Spinal cord (tissue), 10 donors: ENCODE measurements at places on chromosomes 7 and 10. TPM values are rescaled to one million over a fixed set of nuclear protein-coding genes. Genes with fewer than 3 reads are reported as not detected.

- H3K27me3 ChIP-seq = no peaks in the 10 kb centered on the region
- peaks cover 11% of the 10 kb centered on the region for H3K4me1 ChIP-seq
- no peak overlapping the region for H3K4me3 ChIP-seq
- no peak for DNase-seq
- no peak overlapping the region for H3K27ac ChIP-seq
- H3K36me3 ChIP-seq = no peaks in the 10 kb centered on the region
These were observed 44.2 kb upstream of the FRMD4A start for GRCh38 chr10:14374745-14375445.

DNA sequence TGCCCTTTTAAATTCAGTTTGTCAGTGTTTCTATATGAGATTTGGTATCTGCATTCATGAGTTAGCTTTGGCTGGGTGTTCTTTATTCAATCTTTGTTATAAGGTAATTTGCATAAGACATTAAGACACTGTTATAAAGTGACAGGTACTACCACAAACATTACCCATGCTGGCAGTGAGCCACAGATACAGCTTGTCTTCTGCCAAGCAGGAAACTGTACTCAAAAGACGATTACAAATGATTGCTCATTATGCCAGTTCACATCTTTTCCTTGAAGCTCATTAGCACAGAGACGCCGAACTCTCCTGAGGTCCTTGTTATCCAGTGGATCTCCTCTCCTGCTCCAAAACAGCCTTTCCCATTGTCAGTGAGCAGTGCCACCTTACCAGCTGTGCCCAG lies 30.4 kb downstream of the AMPH start:
- H3K4me1 ChIP-seq = no peaks in the 10 kb centered on the region
- H3K4me3 ChIP-seq = no peak overlapping the region
- no peak overlapping the region for H3K27ac ChIP-seq
- no peak for DNase-seq
- H3K27me3 ChIP-seq = no peaks in the 10 kb centered on the region

DNA sequence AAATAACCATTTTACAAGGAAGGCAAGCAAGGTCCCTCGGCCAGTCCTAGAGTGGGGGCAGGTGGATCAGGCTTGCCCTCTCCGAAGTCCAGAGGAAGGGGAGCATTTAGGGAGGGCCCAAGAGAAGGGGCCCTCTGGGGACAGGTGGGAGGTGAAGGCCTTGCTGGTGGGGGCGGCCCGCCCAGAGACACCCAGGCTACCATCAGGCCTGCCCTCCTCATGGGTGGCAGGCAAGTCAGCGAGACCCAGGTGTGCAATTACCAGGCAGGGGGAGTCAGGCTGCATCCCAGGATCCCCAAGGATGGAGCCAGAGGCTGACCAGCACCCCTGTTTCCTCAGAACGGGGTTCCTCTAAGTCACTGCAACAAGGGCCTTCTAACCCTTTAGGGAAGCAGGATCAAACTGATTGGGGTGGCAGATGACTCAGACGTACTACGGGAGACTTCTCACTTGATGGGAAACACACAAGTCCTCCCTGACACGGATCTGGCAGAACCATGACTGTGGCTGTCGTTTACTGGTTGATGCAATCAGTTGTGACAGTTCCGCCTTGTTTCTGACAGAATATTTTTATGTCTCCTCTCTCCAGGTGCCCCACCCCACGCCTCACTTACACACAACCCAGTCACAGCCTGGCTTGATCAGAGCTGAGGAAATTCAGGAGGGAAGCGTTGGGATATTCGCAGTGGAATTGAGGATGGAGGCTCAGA lies 8.2 kb downstream of the LOXL4 start:
- H3K36me3 ChIP-seq = peaks cover 18% of the 10 kb centered on the region
- H3K27ac ChIP-seq = no peak overlapping the region
- DNase-seq = no peak
- no peaks in the 10 kb centered on the region for H3K4me1 ChIP-seq
- H3K27me3 ChIP-seq = no peaks in the 10 kb centered on the region

DNA sequence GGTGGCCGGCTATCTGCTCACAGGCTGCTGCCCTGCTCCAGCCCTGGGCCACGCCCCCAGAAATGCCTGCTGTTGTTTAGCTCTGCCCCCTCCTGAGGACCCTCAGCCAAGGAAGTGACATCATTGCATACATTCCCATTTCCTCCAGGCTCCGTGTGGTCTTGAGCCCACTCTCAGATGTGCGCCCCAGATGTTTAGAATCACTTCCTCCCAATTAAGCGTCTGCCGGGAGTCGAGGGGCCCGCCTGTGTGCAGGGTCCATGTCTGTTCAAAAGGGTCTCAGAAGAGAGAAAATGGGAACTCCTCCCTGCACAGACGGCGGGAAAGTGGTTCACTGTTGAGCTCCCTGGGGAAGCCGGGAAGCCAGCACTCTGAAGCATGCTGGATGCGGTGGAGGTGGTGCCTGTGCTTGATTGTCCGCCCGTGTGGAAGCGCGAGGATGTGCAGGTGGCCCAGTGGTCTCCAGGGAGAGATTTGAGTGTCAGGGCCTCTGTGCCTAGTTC lies 116.9 kb upstream of the PPIF start:
- peaks cover 51% of the 10 kb centered on the region for H3K4me1 ChIP-seq
- peaks cover 58% of the 10 kb centered on the region for H3K36me3 ChIP-seq

DNA sequence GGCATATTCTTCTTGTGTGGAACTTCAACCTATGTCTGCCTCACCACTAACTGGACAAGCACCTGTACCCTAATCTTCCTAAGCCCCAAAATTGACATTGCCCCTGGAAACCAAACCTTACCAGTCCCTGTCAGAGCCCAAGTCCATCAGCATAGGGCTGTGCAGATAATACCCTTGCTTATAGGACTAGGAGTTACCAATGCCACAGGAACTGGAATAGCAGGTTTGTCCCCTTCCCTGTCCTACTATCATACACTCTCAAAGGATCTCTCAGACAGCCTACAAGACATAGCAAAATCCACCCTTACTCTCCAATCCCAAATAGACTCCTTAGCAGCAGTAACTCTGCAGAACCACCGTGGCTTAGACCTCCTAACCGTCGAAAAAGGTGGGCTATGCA lies 19.8 kb downstream of the ZNF107 start:
- H3K36me3 ChIP-seq = peaks cover 26% of the 10 kb centered on the region
- no peak for DNase-seq
- no peaks in the 10 kb centered on the region for H3K27me3 ChIP-seq
- H3K4me3 ChIP-seq = no peak overlapping the region
- H3K4me1 ChIP-seq = no peaks in the 10 kb centered on the region
- no peak overlapping the region for H3K27ac ChIP-seq

- H3K4me3 ChIP-seq = no peak overlapping the region
- H3K27ac ChIP-seq = no peak overlapping the region
- H3K36me3 ChIP-seq = no peaks in the 10 kb centered on the region
- H3K27me3 ChIP-seq = no peaks in the 10 kb centered on the region
These were observed 202.8 kb upstream of the SVIL start for GRCh38 chr10:29837586-29837985.

GRCh38 chr10:133231244-133231945 lies 1.4 kb downstream of the UTF1 start:
- H3K4me3 ChIP-seq = no peak overlapping the region
- peaks cover 19% of the 10 kb centered on the region for H3K4me1 ChIP-seq
- no peak for DNase-seq
- H3K27me3 ChIP-seq = peaks cover 71% of the 10 kb centered on the region
- H3K27ac ChIP-seq = no peak overlapping the region
- H3K36me3 ChIP-seq = peaks cover 11% of the 10 kb centered on the region

Gene CLEC5A
- total RNA-seq = 2.1 TPM

Gene TDRD1
- total RNA-seq = 1.1 TPM

Gene OR2A42
- total RNA-seq = 0.06 TPM

Gene SHH
- total RNA-seq = 0.94 TPM

Gene TUBAL3
- total RNA-seq = not detected

Gene FAM25A
- total RNA-seq = not detected

Gene UCMA
- total RNA-seq = not detected

Gene GPRIN2
- 4.9 TPM for total RNA-seq

Gene PKD2L1
- total RNA-seq = 0.59 TPM
